ENCODE measurements at places on chromosomes 3 and 15.

DNA sequence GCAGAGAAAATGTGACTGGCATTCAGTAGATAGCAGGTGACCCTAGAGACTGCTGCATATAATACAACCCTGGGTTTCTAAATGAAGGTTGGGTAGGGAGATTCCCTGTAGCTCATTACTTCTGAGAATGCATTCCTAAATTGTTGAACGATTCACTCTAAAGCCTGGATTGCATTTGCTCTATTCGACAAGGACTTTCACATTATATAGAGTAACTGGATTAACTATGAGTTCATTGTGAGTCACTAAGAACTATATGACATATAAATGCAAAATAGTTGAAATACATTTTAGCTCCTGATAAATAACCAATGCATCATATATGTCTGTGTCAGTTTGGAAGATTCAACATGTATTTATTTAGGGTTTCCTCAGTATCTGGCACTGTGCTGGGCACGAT lies 294.7 kb upstream of the CCDC54 start:
- no peak for DNase-seq

- no peak for DNase-seq
Measured at GRCh38 chr15:38479266-38479665, 25.3 kb downstream of the FAM98B start.

- no peak for DNase-seq
Measured at GRCh38 chr15:47844437-47844836, 127.1 kb downstream of the SEMA6D start.

DNA sequence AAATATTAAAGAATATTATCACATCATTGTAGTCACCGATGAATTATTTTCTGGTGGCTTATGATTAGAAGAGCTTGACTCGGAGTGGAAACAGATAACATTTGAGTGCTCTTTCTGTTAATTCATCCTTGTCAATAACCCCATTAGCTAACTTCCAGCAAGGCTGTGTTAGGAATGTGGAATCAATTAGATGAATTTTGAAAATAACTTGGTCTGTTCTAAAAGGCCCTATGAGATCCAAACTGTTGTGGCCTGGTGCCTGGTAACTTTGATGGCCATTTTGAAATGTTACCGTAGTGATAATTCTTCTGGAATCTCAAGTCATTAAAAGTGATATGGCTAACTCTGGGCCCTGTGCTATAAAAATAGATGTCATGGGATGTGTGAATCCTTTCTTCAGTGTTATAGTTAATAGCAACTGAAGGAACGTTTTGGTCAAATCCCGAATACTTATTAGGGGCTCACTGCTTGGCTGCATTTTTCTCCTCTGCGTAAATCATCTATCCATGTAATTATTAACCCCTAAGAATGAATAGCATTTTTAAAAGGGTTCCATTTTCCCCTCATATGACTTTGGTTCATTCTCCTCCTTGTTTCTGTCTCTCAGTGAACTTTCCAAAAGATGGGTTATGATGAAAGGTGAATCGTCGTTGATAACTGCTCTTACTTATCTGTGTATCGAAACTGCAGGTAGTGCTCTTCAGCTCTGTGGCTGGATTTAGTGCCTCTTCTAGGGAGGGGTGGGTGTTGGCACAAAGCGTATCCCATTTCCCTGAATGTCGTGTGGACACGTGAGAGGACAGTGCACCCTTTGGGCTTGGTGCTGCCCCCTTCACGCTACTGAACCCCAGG lies 82.7 kb downstream of the IGF1R start:
- no peak for DNase-seq

DNA sequence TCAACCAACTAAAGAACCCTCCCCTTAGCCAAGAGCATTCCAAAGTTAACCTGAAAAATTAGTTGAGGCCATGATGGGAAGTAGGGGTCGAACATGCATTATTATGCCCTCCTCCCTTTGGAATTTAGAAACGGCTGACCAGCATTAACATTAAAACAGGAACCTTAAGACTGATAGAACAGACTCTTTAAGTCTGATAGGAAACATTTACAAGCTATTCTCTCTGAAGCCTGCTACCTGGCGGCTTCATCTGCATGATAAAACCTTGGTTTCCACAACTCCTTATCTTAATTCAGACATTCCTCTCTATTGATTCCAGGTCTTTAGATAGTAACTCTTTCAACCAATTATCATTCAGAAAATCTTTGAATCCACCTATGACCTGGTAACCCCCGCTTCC lies 331.0 kb downstream of the CGGBP1 start:
- no peak for DNase-seq

GRCh38 chr3:41417574-41417973 lies 218.3 kb downstream of the CTNNB1 start:
- no peak for DNase-seq

GRCh38 chr3:127820221-127820825 lies 2.0 kb downstream of the MGLL start:
- no peak for DNase-seq

DNA sequence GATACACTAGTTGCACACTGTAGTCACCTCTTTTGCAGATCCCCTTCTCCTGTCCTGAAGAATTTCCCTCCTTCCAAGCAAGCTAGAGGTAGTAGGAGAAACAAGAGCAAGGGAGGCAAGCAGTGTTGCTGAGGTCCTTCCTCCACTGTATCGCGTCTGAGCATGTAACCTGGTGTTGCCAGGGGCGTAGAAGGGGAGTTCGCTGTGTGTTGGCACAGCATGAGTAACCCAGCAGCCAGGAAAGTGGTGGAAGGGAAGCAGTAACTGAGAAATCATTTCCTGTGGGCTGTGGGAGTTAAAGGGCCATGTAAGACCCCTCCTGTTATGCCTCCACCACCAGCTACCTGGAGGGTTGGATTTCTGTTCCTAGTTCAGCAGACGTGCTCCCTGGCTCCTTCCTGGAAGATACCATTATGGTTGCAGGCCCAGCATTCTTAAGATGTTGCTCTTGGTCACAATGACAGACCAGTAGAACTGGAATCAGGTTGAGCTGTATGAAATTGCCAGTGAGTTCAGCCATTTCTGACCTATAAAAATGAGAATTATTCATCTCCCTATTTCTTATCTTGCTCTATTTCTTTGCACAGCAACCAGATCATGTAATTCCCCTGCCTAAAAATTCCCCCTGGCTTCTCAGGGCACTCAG lies 215.3 kb upstream of the TOPAZ1 start:
- DNase-seq, result no peak

DNA sequence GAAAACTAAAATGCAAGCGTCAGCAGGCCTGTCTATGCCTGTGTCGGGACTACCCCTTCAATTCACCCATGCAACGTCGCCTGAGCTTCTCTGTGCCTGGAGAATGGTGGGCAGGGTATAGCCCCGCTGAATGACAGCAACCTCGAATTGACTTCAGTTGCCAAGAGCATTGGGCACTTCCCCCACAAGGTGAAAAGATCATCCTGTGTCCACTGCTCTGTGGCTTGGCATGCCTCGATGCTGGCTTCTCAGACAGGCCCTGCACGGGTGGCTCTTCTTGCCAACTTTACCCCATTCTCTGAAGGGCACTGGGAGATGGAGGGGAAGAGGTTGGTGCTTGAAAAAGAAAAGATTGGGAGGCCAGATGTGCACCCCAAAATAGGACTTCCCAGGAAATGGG lies 3.3 kb downstream of the SLC6A1 start:
- no peak for DNase-seq

DNA sequence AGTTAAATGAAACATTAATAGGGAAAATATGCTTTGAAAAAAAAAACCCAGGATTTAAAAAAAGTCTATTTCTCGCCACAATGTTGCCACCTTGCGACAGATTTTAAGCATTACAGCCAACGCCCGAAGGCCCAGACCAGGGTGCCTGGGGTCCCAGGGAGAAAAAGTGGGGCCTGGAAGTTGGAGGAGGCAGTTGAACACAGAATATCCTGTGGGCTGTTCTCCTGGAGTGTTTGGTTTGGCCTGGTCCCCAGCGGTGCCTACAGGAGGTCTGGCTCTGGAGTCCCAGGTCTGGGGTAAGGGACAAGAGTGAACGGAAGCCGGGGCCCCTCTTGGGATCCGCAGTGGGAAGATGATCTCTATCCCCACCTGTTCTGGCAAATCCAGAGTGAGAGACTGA lies 3.4 kb downstream of the RNU6-1 start:
- no peak for DNase-seq

DNA sequence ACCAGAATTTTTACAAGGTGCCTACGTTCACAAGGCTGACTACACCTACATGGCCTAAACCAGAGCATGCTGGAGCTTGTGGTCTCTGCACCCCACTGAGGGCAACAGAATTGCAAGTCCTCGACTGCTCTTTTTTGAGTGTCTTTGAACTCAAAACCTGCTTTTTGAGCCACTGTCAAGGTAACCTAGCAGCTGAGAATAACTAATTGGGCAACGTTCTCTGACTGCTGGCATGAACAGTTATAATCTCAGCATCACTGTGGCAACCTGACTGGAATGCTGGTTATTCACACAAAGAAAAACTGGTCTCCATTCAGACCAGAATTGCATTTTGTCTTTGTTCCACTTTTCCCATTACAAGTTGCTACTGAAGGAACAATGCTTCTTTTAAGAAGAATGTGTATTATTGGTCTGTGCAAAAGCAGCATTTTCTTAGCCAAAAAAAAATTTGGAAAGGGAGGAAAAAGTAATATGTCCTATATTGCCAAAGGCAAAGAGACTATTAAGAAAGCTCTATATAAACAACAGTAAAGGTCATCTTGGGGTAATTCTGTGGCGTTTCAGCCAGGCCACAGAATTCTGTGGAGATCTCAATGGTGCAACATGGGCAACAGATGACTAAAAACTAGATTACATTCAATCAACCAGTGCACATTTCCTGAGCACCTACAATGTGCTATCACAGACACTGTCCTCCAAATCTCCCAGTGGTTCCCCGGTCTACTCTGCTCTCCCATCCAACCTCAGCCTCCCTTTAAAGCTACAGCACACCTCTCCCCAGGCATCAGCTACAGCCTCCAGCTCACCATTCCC lies 76.8 kb downstream of the TNIK start:
- DNase-seq, result no peak

GRCh38 chr3:197394464-197395321 lies 96.3 kb upstream of the DLG1 start:
- peak; percentile 38 for DNase-seq

- DNase-seq, result peak; percentile 50
Measured at GRCh38 chr15:64651601-64652191, 123.7 kb downstream of the RBPMS2 start.

- no peak for DNase-seq
Measured at GRCh38 chr3:23767546-23767945, 38.2 kb upstream of the UBE2E1 start.

DNA sequence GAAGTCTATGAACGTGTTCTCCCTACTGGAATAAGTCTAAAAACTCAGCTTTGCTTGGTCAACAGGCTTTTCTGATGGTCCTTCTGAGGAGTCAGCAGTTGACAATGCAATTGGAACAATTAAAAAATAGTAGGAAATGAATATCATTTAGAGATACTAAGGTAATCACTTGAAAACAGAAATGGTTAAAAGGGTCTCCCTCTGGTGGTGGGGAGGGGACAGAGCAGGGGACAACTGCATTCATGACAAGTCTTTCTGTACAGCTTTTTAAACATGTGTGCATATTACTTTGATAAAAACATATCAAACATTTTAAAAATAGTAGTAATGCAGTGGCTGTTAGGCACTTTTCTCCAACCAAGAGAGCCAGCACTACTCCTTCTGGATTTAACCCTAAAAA lies 119.9 kb upstream of the FHIT start:
- no peak for DNase-seq

- no peak for DNase-seq
Measured at GRCh38 chr15:63023351-63023945, 19.1 kb upstream of the TPM1 start.

- DNase-seq, result no peak
Measured at GRCh38 chr15:61130950-61131942, 97.9 kb downstream of the RORA start.

DNA sequence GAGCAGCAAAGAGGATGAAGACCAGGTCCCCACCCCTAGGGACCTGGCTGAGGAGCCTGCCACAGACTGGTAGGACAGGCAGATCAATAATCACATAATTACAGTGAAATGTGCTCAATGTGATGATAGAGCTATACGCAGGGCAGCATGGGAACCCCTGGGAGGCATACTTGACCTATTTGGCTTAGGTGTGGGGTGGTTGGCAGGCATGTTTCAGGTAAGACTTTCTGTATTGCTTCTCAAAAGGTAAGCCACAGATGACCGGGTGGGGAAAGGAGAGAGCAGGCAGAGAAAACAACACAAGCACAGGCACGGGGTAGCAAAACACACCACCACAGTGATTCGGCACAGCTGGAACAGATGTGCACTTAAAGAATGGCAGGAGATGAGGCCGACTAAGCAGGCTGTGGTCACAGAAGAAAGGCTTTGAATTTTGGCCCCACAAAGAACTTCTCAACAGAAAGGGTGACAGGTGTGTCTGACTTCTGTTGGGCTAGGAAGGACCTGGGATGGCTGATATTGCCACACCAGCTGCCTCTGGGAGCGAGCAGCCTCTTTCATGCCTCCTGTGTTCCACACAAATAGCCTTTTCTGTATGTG lies 64.1 kb downstream of the ABCC5 start:
- no peak for DNase-seq

DNA sequence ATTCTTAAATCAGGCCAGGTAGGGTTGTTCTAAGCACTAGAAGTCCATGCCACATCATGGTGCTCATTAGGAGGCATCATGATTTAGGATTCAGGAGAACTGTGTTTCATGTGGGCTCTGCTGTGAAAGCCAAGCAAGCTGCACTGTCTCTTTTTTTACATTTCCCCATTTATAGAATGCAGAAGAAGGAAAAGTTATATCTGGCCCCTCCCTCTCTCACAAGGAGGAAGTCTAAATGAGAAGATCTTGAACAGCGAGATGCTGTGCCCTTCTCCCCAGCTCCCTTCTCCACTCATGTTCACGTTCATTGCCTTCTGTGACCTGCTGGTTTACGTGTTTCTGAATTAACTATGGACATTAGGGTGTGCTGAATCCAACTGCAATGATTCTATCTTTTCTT lies 178.5 kb upstream of the RASGRP1 start:
- no peak for DNase-seq

- no peak for DNase-seq
Measured at GRCh38 chr3:141021261-141021660, 29.9 kb upstream of the SPSB4 start.

DNA sequence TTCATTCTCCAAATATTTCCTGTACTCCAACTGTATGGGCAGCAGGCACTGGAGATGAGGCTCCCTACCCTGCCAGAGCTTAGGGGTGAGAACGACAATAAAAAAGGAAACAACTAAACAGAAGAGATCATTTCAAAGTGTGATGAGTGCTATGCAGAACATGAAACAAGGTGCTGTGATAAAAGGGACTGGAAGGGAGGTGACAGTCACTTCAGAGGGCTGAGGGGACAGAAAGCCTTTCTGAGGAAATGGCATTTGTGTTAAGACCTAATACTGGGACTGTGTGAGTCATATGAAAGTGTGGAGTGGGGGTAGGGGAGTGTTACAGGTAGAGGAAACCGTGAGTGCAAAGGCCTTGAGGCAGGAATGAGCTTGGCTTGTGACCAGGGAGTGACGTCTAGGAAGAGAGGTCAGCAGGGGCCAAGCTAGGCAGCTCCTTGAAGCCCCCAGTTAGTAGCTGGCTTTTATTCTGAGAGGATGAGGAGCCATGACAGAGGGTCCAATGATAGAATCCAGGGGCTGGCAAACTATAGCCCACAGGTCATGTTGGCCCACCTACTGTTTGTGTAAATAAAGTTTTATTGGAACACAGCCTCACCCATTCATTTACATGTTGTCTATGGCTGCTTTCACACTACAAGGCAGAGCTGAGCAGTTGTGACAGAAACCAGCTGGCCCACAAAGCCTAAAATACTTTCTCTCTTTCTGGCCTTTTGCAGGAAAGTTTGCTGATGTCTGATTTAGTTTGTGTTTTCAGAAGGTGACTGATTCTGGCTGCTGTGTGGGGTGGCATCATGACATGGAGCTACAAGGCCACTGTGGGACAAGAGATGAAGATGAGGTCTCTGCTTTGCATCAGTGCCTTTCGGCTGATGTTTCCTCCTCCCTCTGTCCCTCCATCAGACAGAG lies 56.6 kb downstream of the LSM3 start:
- DNase-seq, result no peak
